ENCODE measurements at places on chromosomes 6 and 20.

DNA sequence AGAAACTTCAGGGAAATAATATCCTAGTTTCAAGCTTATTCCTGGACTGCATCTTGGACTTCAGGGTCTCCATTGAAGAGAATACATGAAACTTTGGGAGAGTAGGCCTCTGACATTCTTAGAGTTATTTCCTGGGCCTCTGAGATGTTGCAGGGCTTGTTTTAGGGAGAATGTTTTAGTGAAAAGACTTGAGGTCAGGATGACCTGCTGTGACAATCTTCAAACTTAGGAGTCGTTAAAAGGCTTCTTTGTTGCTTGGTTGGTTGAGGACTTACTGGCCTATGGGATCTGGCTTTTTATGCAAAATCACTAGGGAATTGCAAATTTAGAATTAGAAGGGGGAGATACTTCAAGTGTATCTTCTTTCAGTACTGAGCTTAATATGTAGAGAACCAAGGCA lies 613.2 kb upstream of the FLRT3 start:
- no peak for DNase-seq

GRCh38 chr6:167781066-167781767 lies 45.5 kb upstream of the AFDN start:
- DNase-seq = no peak

GRCh38 chr6:11814106-11814505 lies 35.5 kb upstream of the ADTRP start:
- DNase-seq = no peak

DNA sequence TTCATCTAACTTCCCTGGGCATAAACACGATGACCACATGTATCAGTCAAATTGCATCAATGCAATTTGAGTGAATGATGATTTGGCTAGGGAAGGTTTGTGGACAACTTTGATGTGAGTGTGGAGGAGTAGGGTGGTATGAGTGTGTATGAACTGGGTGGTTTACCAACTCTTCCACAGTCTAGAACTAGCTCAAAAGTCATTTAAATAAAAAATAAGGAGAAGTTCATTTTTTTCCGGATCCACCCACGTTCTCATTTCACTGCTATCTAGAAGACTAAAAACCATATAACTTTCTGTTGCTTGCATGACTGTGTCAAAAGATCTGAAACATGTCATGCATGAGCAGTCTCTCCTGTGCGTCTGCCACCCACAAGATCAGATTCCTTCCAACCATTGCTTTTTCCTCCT lies 23.6 kb downstream of the SLC35D3 start:
- no peak for DNase-seq

DNA sequence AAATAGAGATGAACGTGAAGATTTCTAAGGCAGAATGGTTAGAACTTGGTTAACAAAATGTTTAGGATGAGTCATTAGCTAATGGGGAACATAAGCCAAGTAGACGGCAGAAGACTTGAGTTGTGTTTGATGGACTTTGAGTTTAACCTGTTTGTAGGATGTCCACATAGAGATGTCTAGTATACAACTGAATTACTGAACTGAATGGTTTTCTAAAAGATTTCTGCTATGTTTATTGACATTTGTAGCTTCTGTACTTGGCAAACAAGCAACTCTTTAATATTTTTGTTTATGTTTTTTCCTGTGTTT lies 54.5 kb upstream of the DYNLRB1 start:
- DNase-seq = no peak

- DNase-seq = no peak
Measured at GRCh38 chr6:45933855-45934254, 81.8 kb downstream of the CLIC5 start.

- no peak for DNase-seq
Measured at GRCh38 chr6:66662196-66662595, 955.2 kb upstream of the EYS start.

DNA sequence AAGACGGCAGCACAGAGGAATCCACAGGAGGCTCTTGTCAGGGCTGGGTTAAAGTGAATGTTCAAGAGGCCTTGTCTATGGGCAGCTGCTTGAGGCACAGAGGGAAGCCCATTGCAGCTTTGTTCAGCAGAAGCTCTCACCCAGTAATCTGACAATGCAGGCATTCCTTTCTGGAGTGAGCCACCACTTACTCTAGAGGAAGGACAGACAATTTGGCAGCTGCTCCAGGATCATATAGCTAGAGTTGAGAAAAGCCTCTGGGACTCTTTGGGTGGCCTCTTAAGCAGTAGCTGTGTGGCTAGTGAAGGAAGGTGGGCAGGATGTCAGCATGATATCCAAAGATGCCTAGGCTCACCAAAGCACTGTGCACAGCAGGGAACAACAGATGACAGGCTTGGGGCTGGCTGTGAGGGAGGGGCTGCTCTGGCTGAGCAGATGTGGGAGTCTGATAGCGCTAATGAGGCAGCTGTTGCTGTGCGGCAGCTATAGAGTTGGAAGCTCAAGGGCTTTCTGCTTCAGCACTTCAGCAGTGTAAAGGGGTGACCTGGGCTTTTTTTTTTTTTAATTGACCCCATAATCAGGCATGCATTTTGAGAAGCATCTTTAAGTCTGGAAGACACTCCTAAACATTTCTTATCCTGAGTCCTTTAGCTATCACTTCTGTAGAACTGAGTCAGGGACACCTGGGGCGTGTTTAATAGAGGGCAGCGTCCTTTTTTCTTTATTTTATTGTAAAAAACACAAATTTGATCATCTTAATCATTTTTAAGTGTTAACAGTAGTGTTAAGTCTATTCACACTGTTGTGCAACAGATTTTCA lies 27.2 kb downstream of the CMTR1 start:
- no peak for DNase-seq

DNA sequence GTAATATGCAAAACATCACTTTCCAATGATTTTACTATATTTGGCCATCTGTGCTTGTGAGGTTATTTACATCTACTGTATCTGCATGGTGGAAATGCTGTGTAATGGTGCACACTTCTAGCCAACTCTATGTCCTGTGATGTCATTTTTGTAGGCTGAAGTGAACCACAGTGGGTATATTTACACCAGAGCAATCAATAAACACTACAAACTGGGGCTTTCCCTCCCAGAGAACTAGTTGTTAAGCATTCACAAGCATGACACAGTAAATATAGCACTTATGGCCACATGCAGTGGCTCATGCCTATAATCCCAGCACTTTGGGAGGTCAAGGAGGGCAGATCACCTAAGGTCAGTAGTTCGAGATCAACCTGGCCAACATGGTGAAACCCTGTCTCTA lies 4.9 kb downstream of the SLC22A2 start:
- DNase-seq = no peak

DNA sequence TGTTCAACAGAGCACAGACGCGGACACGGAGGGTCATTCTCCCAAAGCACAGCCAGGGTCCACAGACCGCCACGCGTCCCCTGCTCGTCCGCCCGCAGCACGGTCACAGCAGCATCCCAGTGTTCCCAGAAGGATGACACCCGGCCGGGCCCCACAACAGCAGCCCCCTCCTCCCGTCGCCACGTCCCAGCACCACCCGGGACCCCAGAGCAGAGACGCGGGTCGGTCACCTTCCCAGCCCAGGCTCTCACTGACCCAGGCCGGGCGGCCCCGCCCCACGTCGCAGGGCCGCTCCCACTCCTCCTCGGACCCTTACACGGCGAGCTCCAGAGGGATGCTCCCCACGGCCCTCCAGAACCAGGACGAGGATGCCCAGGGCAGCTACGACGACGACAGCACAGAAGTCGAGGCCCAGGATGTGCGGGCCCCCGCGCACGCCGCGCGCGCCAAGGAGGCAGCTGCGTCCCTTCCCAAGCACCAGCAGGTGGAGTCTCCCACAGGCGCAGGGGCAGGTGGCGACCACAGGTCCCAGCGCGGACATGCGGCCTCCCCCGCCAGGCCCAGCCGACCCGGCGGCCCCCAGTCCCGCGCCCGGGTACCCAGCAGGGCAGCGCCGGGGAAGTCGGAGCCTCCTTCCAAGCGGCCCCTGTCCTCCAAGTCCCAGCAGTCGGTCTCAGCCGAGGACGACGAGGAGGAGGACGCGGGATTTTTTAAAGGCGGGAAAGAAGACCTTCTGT lies 64.3 kb downstream of the FNDC1 start:
- DNase-seq = no peak

GRCh38 chr20:29876911-29877285 lies 1380.6 kb upstream of the DEFB115 start:
- no peak for DNase-seq

DNA sequence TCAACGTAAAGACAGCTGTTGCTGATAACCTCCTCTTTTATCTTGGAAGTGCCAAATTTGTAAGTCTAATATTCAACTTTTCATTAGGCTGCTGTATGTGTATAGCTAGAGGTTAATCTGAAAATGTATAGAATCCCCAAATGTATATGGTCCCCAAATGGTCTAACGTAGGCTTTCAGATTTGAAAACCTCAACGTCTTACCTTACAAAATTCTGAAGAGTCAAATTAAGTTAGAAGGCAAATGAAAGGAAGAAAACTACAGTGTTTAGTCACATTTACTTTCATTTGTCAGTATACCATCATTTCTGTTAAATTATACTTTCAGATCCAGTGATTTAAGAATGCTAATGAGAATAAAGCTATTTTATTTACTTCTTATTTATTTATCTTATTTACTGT lies 256.9 kb downstream of the ARHGAP18 start:
- DNase-seq = no peak

DNA sequence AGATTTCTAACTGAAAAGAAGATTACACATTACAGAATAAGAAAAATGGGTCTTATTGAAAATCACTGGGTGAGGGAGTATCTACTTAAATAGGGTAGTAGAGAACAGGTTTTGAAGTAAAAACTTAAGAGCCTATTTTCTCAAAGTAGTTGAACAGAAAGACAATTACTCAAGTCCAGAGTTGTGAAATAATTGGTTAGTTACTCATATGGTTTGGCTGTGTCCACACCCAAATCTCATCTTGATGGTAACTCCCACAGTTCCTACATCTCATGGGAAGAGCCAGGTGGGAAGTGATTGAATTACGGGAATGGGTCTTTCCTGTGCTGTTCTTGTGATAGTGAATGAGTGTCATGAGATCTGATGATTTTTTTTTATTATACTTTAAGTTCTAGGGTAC lies 1035.3 kb upstream of the GJE1 start:
- DNase-seq = no peak

GRCh38 chr6:143505111-143505510 lies 6.4 kb downstream of the FUCA2 start:
- no peak for DNase-seq

- no peak for DNase-seq
Measured at GRCh38 chr6:65908065-65908464, 201.0 kb upstream of the EYS start.

DNA sequence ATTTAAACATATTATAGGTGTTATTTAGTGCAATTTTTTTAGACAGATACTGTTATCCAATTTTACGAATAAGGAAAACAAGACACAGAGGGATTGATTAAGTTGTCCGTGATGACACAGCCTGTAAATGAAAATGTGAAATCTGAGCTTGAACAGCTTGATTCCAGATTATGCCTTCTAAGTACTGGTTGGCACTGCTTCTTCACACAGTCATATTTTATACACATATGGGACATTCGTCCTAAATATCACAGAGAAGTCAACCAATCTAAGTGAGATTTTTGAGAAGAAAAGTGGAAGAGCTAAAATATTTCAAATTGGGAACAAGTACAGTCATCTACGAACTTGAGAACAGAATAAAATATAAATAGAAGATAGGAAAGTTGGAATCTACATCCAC lies 756.3 kb downstream of the BCKDHB start:
- DNase-seq = no peak

GRCh38 chr20:90651-91050 lies 3.2 kb downstream of the DEFB125 start:
- no peak for DNase-seq

GRCh38 chr6:75285283-75285639 lies 669 bp upstream of the TMEM30A start:
- DNase-seq = no peak

DNA sequence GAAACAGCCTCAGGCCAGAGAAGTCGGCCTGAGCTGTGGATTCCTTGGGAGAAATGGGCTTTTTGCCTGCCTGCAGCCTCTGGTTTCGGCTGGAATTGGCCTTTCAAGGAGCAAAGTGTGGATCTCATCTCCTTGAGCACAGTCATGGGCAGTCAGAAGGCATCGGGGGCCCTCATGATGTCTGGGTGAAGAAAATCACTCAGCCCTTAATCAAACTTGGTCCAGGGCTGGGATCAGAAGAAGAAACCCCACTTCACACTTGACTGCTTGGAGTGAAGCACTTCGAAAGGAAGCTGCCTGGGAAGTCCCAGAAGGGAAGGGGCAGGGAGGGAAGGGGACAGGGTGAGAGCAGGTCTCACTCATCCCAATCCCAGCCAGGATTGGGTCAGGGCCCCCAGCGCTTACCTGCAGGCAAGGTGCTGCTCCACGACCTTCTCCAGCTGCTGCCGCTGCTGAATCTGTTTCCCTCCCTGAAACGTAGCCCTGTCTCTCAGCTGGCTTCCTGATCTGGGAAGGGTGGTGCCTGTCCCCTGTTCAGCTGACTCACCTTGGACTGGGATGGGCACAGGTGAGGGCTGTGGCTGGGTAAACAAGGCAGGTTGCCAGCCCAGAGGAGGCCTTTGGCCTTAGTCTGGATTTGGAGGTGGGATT lies at the start of gene SDCBP2:
Gene SDCBP2 (minus strand): TSS at position 460 of the 651 bp plus-strand sequence. CDS start 8,723 bp downstream, outside the sequence.
- no peak for DNase-seq

DNA sequence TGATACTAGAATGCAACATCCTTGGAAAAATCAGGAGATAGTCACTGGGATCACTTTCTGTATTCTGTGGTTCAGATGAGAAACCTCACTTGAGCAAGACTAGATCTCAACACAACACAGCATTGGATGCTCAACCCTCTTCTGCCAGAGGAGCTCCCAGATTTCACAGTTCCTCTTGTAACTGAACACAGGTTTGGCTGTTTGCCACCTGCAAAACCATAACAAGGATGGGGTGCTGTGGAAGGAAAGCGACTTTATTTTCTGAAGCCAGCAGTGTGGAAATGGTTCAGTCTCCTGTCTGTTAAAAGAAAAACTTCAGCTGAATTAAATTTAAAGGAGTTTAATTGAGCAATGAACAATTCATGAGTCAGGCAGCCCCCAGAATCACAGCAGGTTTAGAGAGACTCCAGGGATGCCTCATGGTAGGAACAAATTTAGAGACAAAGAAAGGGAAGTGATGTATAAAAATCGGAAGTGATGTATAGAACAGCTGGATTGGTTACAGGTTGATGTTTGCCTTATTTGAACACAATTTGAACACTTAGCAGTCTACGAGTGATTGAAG lies 149.9 kb upstream of the UST start:
- DNase-seq = no peak

DNA sequence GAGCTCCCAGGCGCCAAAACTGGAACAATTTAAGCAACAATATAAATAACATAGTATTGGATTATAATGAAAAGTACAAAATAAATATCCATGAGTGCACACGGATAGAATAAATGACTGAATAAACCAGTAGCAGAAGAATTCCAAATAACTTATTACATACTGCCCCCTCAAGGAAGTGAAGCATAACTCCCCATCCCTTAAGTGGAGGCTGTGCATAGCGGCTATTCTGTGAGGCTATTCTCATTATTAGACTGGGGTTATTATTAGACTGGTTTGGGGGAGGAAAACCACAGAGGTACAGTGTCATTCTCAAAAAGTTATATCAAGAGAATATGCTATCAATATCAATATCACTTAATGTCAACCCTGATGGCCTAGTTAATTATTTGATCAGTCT lies 94.4 kb upstream of the SIRPA start:
- no peak for DNase-seq

GRCh38 chr6:138017166-138017757 lies 90.0 kb downstream of the PERP start:
- no peak for DNase-seq

GRCh38 chr20:44581515-44581914 lies 864 bp upstream of the PKIG start:
- no peak for DNase-seq

GRCh38 chr20:35150846-35151579 lies 3.9 kb upstream of the EDEM2 start:
- DNase-seq = no peak

- DNase-seq = no peak
Measured at GRCh38 chr6:109006818-109007217, 87.8 kb downstream of the SESN1 start.
